ENCODE measurements at places on chromosomes 2 and 18.
A peak's percentile ranks its signal among the peaks of the same experiment; 100 is the strongest.

DNA sequence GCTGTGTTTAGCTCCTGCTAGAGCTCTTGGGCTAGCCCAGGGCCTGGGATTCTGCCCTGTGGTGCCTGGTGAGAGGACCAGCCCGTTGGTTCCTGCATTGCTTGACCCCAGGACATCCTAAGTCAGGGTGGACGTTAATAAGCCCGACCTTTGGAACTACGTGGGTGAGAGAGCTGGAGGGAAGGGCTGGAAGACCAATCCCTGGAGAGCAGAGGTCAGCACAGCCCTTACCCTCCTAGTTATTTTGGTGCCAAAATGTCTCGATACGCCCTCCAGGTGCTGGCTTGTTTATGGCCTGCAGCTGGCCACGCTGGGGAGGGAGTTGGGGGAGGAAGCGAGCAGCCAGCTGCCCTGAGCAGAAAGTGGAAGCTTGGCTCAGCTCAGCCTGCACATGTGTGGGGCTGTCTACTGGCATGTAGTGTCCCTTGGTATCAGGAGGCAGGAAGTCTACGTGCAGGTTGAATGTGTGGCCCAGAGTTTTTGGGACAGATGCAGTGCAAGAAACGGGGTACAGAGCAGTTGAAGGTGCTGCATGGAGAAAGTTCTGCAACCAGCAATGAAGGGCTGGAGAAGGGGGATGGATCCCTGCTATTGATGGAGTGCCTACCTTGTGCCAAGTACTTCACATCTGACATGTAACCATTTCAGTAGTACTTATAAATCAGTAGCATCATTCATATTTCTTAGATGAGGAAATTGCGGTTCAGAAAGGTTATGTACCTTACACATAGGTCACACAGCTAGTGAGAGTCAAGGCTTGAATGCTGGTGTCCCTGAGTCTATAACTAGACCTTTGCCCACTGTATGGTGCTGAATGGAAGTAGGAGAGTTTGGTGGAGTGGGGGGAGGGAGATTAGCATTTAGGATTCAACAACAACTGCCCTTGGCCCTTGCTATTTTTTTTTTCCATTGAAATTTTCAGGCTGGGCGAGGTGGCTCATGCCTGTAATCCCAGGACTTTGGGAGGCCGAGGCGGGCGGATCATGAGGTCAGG lies 5.0 kb upstream of the DGKD start:
- DNase-seq = peak; percentile 19

GRCh38 chr2:237453671-237454070 lies 33.4 kb upstream of the MLPH start:
- no peak for DNase-seq

DNA sequence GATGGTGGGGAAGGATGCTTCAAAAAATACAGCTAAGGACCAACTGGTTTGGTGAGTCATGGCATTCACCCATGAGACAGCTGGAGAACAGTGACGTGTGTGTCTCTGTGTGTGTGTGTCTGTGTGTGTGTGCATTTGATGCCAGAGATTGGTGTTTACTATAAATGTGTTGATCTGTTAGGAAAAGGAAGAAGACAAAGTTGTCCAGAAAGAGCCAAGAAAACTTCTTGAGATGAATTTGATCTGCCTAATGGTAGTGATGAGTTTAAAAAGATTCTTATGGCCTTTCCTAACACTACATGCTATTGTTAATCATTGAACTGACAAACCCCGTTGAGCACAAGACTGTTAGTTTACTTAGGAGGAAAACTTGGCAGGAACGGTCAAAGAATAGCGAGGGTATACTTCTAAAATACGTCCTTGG lies 36.4 kb upstream of the IL1R1 start:
- no peak for DNase-seq

- DNase-seq = no peak
These were observed 27.9 kb downstream of the SETBP1 start for GRCh38 chr18:44708451-44709083.

DNA sequence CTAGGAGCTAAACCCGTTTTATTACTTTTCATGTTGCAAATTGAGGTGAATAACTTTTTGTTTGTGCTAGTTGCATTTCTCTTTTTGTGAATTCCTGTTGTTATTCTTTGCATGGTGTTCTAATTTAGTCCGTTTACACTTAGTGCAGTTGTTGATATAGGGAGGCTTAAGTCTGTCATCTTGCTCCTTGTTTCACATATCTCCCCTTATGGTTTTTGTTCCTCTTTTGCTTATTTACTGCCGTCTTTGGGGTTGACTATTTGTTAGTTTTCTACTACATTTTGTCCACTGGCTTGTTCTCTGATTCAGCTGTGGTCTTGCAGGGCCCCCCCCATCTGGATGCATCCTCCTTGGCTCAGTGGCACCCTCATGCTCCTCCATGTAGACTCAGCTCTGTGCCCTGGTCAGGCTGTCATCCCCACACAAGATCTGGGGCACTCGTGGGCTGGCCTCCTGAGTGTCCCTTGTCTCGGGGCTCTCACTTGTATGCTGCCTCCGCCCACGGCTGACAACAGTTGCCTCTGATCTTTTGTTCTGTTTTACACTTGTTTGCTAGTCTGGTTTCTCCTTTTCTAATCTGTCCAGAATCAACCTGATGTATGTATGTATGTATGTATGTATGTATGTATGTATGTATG lies 42.9 kb upstream of the ASB1 start:
- no peak for DNase-seq

DNA sequence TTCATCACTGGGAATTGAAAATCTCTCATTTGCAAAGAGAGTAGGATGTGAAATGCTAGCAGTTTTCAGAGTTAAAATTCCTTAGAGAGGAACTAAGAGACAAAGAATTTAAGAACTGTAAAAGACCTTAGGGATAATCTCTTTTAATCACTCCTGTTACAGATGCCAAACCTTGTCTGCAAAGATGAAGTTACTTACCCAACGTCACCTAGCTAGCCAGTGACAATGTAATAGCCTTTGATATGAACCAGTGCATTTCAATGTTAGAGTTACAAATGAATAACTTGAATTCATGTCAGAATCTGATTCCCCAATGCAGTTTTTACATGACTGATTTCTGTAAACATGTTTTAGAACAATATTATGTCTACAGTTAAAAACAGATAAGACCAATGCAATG lies 190.1 kb downstream of the LRP1B start:
- DNase-seq = no peak

- no peak for DNase-seq
These were observed 122.6 kb downstream of the METTL4 start for GRCh38 chr18:2448565-2449151.

DNA sequence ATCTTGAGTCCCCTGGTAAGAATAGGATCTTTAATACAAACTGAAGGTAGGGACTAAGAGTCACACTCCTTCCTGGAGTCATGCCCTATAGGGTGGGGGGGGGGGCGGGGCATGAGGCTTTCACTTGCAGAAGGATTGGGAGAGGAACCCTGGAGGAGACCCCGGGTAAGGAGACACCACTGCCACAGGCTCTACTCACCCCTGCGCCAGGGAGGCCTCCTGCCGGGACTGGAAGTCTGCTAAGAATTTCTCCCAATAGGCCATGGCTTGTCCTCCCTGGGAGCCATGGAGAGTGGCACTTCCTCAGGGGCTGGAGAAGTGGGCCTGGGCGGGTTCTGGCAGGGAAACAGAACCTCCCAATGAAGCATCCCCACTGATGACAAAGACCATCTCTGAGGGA lies 645.3 kb upstream of the RAB6C start:
- DNase-seq = no peak

GRCh38 chr2:73870084-73870483 lies 22.7 kb upstream of the ACTG2 start:
- no peak for DNase-seq

- DNase-seq = no peak
These were observed 50.4 kb downstream of the TNS1 start for GRCh38 chr2:217952409-217952808.

- DNase-seq = no peak
These were observed 68.2 kb downstream of the HS1BP3 start for GRCh38 chr2:20582600-20583221.
